ENCODE measurements at places on chromosomes 2 and 18.

GRCh38 chr2:173892341-173892740, 72.8 kb downstream of the SP3 start:
- no peak for DNase-seq

DNA sequence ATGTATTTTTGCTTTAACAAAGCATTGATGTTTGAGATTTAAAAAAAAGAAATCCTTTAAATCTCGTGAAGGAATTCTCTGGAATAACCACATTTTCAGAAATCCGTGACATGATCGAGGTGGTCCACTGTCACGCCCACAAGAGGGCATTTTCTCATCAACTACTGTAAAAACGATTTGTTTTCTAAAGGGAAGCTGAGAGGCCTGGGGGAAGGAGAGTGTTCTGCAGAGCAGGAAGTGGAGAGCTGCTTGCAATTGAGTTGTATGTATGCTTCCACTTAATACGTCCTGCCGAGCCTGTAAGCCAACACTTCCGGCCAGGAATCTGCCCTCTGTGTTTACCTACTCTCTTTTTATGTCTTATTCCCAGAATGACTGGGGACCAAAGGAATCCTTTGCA, 19.4 kb downstream of the KLHL29 start:
- DNase-seq, result no peak

DNA sequence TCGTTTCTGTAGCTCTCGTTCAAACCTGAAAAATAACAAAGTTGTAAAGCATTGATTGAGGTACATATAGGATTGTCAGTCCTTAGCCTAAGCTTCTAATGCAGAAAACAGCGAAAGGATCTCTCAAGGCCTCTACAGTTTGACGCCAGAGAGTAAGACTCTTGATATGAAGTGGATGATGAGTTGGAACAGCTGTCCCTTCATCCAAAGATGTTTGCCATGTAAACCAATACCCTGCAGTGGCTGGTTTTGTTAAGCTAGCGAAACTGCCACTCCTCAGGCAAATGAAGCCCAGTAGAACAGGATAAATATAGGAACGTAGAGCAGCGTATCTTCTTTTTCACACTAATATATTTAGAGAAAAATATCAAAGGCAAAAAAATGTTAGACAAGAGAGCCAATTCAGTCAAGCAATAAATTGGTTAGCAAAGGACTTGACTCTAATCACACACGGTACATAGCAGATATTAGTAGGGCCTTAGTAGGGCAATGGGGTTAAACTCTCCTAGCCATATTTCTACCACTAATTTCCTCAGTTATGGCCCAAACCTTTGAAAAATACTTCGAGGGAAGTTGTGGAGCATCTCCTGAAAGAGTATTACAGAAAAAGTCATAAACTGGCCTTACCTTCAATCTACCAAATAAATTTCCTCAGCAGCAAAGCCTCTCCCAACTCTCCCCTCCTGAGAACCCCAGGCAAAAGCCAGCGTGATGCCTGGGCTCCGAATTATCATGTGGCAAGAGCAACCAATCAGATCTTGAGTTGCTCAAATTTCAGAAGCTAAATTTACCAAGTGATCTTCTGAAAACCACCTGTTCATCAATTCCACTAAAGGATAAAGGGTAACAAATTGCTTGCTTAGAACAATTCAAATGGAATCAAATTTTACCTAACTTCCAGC, at the start of gene NEB:
Gene NEB (minus strand): TSS at position 706 of the 902 bp plus-strand sequence. CDS start 1,320 bp downstream, outside the sequence.
- no peak for DNase-seq

GRCh38 chr2:174788291-174788929, 24.1 kb upstream of the CHRNA1 start:
- no peak for DNase-seq

GRCh38 chr2:215876937-215877238, 136.5 kb downstream of the MREG start:
- no peak for DNase-seq

DNA sequence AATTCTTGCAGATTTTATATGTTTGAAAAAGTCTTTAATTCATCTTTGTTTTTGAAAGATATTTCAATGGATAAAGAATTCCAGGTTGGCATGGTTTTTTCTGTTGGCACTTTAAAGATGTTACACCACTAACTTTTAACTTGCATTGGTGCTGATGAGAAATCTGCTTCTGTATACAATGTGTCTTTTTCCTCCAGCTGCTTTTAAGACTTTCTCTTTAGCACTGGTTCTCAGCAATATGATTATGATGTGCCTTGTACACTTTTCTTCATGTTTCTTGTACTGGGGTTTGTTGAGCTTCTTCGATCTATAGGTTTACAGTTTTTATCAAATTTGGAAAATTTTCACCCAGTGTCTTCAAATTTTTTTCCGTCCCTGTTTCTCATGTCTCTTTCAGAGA, 29.2 kb downstream of the PECR start:
- DNase-seq, result no peak

- peak; percentile 81 for DNase-seq
Measured at GRCh38 chr2:212536817-212537725, 1.5 kb downstream of the ERBB4 start.

DNA sequence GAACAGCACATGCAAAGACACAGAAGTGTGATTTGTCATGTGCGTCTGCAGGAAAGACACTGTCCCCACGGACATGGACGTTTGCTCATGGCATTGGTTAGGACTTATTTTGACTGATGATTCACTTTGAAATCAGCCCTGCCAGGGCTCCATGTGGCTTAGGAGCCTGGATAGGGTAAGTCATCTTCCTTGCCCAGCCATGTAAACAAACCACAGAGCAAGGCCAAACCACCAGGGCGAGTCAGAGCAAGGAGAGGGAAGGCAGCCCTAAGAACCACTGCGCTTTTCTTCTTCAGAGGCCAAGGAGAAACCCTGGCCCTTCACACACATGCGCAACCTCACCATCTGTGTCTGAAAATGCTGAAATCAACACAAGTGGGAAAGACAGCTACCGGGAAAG, 88.8 kb downstream of the GFPT1 start:
- DNase-seq, result no peak

- no peak for DNase-seq
Measured at GRCh38 chr2:162968306-162968705, 129.7 kb upstream of the KCNH7 start.

DNA sequence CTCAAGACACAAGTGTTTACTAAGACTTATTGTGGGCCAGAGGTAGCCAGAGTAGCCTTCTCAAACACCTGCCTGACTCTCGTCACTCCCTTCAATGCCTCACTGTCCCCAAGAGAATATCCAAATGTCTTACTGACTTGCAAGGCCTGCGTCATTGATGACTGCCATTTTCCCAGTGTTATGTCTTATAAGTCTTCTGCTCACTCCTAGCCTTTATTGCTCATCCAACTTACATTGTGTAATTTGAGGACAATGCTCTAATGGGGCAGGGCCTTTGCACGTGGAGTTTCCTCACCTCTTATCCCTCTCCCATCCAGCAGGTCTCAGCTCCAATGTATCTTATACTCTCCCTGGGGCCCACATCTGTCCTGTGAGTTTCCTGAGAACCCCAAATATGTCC, 10.1 kb upstream of the CD226 start:
- no peak for DNase-seq

DNA sequence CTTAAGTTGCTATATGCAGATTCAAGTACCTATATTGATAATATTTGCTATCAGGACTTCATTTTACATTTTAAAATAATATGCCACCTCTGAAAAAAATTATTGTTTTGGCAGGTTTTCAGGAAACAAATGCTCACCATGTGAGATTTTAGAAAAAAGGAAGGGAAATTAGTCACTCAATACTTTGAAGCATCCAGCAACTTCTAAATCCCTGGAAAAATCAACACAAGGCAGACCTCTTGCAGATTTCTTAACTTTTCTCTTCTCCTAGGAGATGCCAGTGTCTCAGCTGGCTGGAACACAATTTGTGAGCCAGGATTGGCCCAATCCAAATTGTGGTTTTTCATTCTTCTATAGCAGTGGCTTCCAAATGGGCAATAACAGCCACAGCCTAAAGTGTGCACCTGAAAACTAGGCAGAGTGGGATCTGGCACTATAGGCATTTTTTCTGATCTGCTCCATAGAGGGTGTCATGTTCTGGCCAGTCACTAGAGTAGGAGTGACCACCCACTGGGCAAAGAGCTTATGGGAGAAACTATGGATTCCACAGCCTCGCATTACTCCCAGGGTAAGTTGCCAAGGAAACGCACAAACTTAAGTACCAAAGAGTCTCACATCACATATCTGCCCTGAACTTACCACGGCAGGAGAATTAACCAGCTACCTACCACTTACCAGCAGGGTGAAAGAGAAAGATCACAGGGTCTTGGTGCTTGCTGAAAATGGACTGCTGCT, 28.1 kb upstream of the THOC1 start:
- DNase-seq, result no peak

GRCh38 chr2:220531216-220531615, 903.8 kb downstream of the SLC4A3 start:
- DNase-seq, result no peak

DNA sequence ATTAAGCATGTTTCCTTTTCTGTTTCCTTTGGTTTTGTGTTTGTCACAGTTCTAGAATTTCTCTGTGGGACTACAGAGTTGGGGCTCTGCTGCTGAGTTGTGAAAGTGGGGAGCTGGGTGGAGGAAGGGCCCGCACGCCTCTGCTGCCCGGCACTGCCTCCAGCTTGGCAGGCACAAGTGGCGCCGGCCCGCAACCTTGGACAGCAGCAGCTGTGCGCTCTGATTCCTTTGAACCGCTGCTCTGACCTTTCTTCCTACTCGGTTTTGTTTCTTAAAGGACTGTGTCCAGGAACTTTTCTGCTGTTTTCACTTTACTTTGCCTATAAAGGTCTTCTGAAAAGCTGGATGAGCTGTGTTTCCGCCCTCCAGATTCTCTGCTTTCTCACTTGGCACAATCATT, 137.6 kb upstream of the ALPP start:
- DNase-seq, result no peak

DNA sequence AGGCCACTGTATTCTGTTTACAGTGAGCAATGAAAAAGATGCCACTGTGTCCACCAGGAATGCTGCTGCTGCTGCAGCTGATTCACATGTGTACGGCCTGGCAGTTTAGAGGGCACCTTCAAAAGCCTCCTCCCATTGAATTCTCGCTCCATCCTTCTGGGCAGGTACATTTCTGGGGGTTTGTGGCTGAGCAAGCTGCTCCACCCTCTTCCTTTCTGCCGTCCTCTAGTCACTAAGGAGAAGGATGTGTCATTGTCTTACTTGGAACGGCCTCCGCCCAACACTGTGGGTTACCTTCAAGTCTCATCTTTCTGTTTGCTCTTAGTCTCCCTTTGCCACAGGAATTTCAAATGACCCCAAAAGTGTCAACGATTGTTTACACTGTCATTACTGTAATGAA, 182.0 kb downstream of the ZBTB7C start:
- no peak for DNase-seq

DNA sequence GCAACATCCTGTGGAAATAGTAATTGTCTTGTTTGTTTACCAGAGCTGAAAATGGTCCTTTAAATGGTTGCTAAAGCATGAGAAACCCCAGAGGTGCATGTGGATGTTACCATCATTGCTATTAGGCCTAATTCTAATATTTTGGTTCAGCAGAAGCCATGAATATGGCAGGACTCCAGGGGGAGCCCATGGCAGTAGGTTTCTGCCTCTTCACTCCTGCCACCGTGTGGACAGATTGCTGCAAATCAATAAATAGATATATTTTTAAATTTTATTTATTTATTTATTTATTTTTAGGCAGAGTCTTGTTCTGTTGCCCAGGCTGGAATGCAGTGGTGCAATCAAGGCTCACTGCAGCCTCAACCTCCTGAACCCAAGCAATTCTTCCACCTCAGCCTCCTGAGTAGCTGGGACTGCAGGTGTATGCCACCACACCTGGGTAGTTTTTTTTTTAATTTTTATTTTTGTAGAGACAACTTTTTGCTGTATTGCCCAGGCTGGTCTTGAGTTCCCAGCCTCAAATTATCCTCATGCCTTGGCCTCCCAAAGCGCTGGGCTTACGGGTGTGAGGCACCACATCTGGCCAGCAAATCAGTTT, 54.9 kb upstream of the CAPN13 start:
- DNase-seq, result no peak

DNA sequence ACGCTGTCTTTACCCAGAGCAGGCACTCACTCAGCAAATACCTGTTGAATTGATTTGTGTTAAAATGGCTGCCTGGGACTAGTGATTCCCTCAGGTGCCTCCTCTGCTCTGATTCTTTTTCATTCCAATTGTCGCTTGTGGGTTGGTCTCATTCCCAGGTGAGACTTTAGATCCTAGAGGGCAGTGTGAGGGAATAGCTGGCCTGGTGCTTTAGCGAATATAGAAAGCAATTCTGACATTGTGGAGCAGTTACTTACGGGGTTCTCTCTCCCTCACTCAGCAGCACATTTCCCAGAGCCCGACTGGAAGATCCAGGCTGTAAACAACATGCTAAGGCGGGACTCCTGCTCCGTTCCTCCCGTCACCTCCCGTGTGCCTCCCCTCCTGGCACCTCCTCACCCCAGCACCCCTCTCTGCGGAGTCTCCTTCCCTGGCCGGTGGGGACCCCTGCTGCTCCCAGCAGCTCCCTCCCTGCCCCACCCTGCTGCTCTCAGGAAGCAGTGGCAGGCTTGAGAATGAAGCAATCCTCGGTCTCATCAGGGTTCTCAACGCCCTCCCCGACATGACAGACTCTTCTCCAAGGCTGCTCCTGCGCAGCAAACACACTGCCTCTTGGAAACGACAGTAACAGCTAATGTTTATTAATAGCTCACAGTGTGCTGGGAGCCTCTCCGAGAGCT, 26.9 kb downstream of the CELF4 start:
- DNase-seq, result no peak

- no peak for DNase-seq
Measured at GRCh38 chr2:205428811-205429210, 253.5 kb upstream of the NRP2 start.

DNA sequence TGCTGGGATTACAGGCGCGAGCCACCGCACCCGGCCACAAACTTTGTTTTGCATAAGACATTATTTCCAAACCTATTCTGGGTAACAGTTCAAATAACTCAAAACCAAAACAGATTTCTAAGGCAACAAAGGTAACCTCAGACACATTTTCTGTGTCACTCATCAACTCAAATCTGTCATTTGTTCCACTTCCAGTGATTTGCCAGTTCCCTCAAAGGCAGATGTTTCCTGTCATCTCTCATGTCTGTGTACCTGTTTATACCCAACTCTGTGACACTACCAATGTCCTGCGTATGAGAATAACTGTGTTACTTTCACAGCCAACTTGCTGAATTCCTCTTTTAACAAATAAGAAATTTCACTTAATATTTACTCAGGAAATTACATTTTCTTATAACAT, 54.4 kb downstream of the SCN3A start:
- DNase-seq, result no peak

DNA sequence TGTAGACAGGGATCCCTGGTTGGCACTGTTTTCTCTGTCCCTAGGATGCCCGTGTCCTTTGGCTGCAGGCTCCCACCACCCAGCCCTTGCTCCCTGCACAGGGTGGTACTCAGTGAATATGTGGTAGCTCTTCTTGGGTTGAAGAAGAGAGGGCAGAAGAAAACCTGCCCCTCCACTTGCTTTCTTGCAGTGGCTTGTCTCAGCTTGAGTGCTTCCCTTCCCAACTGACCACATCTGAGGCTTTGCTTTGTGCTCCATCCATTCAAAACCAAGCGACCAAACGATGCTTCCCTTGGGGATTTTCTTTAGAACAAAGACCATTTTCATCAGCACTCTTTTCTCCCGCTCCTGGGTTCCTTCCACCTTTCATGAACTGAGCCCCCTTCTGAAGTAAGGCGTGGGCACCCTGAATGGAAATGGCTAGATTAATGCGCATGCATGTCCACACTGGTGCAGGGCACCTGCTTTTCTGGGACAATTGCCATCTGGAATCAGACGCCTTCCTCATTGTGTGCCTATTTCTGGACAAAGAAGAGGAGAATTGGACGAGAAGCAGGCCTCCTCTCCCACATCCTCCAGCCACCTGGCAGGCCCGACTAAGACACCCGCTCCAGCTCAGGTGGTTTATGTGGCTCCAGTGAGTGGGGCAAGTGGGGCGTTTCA, 59.1 kb downstream of the ARL4C start:
- DNase-seq, result no peak

Measured in hypothalamus (tissue), 51 donors.